CD4-positive, alpha-beta T cell (primary cell): ENCODE measurements at places on chromosomes 16 and 17.

- DNase-seq, result no peak
These were observed 1.4 kb upstream of the SPG7 start for GRCh38 chr16:89506791-89507191.

DNA sequence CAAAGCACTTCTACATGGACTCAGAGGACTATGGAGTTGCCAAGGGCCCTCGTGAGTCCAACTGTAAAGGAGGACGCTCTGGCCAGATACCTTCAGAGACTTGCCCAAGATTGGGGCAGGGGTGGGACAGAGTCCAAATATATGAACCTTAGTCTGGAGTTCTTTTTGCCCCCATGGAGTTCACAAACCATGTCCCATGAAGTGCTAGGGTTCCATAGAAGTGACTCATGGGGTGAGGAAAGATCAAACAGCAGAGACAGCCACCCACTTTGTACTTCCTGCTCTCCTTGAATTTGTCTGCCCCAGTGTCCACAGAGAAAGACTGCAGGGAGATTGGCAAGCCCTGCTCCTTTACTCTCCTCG, 29.0 kb downstream of the SRL start:
- no peak for DNase-seq

- DNase-seq, result no peak
These were observed 455.2 kb upstream of the DYNLRB2 start for GRCh38 chr16:80085606-80086005.

DNA sequence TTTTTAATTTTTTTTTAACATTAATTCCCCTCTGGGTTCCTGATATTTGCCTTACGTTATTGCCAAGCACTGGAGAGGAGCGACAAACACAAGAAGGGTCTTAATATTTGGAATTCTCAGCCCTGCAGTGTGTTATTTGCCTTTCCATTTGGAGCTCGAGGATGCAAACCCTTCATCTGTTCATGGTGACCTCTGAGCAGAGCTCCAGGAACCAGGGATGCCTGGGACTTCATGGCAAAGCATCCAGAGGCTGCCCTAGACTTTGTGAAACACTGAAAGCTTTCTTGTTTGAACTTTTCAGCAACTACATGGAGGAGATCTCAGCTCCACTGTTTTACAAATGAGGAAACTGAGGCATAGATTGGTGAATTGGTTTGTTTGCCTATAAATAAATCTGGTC, 254.2 kb downstream of the CBLN1 start:
- DNase-seq, result no peak

DNA sequence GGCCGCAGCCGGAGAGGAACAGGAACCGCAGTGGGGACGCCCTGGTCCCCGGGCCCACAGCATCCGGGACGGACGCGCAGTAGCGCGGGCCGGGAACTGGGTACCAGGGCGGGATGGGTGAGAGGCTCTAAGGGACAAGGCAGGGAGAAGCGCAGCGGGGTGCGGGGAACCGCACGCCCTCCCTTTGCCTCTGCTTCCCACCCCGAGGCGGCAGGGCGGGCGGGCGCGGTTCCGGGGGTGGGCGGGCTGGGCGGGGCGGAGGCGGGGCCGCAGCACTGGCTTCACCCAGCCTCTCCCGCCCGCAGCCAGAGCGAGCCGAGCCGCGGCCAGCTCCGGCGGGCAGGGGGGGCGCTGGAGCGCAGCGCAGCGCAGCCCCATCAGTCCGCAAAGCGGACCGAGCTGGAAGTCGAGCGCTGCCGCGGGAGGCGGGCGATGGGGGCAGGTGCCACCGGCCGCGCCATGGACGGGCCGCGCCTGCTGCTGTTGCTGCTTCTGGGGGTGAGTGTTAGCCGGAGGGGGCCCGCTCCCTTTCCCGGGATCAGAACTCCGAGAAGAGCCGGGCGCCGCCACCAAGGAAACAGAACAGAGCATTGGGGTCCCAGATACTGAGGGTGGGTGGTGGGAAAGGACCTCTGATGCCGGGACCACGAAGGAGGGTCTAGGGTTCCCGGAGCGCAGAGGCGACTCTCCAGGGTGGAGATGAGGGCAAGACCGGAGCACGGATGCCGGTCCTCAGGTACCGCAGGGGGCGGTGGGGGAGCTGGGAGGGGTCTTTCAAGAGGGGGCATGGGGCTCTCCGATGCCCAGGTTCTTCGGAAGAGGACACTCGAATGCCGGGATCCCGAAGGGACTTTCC, at the start of gene NGFR:
NGFR (plus strand) TSS at position 308 of the 856 bp plus-strand sequence; CDS start at position 433, 125 bp downstream.
- DNase-seq, result peak; percentile 25

GRCh38 chr17:58284613-58285421, 4.1 kb upstream of the MPO start:
- no peak for DNase-seq

- no peak for DNase-seq
These were observed 20.8 kb downstream of the WDR45B start for GRCh38 chr17:82627405-82627804.

GRCh38 chr16:15949210-15950160, at the start of gene ABCC1:
Gene ABCC1 (plus strand): TSS chr16:15949616. CDS start chr16:15949752, 136 bp downstream.
- peak; percentile 57 for DNase-seq

GRCh38 chr17:75621489-75621888, 11.7 kb upstream of the SMIM5 start:
- no peak for DNase-seq

- DNase-seq, result no peak
These were observed 147.1 kb downstream of the PRKCA start for GRCh38 chr17:66449418-66449977.

DNA sequence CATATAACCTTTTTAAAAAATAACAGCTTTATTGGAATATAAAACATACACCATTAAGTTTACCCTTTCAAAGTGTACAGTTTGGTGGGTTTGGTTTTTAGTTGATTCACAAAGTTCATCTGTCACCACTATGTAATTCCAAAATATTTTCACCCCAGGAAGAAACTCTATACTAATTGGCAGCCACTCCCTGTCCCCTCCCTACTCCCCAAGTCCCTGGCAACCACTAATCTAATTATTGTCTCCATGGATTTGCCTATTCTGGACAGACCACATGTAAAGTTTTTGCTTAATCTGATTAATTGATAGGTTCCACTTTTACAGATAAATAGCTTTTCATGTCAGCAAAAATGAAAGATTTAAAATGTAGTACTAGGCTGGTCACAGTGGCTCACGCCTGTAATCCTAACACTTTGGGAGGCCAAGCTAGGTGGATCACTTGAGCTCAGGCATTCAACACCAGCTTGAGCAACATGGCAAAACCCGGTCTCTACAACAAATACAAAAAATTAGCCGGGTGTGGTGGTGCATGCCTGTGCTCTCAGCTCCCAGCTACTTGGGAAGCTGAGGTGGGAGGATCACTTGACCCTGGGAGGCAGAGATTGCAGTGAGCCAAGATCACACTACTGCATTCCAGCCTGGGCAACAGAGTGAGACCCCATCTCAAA, 25.0 kb upstream of the MAPK3 start:
- DNase-seq, result no peak

GRCh38 chr17:19288453-19288852, 51.3 kb downstream of the EPN2 start:
- no peak for DNase-seq
